ENCODE measurements at places on chromosomes 2 and 18.
A peak's percentile ranks its signal among the peaks of the same experiment; 100 is the strongest.

DNA sequence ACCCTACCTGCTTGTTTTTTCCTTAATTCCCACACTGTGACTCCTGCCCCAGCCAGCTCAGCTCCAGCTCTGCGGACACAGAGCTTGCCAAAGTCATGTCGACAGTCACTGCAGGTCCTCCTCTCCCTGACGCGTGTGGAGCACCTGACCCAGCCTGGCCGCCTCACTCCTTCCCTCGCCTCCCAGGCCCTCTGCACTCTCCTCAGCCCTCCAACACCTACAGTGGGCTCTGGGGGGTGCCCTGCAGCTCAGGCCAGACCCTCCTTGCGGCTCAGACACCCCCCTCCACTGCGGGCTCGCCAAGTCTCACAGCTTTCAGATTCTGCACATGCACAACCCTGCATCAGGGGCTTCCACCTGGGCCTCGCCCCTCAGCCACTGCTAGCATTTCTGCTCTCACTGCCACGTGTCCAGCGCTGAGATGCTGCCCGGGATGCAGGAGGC is 68.3 kb downstream of the NDUFA10 start:
- DNase-seq, result peak; percentile 45

DNA sequence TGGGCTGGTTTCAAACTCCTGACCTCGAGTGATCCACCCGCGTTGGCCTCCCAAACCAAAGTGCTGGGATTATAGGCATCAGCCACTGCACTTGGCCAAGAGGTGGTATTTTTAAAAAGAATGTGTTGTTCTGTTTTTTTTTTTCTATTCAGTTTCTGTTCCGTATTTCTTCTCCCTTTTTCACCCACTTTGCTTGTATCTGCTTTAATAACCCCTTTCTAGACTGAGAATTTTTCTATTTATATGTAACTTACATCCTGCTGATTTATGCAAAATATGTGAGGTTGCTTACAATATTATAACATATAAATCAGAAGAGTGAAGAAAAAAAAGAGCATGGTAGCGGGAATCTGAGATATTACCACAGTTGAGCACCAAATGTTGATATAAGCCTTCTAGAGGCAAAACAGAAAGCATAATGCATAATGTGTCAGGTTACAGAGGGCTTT is 17.2 kb upstream of the LYPD6B start:
- no peak for DNase-seq

- no peak for DNase-seq
Measured at GRCh38 chr18:8041526-8042111, 474.5 kb downstream of the PTPRM start.

DNA sequence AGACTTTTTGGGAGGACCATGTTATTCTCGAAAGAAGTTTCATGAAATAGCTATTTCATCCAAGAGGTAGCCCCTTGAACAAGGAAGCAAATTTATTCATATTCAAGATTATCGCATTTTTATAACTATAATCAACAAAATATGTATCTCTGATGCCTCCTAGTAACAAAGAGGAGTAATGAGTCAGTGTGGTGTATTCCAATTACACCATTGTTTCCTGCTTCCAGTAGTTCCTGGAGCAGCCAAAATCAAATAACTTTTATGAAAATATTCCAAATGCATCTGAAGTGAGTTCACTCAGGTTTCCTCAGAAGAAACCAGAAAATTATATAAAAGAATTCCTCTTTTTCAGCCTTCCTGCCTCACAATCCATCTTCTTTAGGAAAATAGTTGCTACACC is 43.0 kb downstream of the ANKRD36B start:
- DNase-seq, result no peak

GRCh38 chr2:115083225-115083624 is 640.8 kb downstream of the DPP10 start:
- no peak for DNase-seq

GRCh38 chr18:685438-685837 is 27.0 kb downstream of the ENOSF1 start:
- DNase-seq, result no peak

DNA sequence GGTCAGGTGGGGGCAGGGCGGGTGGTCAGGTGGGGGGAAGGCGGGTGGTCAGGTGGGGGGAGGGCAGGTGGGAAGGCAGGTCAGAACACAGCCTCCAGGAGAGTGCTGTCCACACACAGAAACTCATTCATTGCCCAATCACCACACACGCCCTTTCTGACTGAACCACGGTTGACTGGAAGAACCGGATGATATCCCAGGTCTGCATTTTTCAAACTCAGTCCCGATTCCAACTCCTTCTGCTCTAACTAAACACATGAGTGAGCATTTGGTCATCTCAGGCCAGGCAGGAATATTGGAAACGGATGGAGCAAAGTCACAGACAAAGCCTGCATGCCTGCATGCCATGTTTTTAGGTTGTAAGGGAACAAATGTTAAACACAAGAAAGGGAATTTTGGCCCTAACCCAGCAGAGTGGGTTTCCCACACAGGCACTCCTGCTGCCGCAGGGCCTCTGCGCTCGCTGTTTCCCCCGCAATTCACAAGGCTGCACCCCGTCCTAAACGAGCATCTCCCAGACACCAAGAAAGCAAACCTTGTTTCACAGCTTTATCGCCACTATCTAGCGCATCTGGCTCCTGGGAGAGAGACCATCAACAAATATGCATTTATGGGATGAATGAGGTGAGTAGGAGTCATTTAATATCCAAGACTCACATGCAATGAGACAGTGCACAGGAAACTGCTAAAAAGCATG is 100.1 kb downstream of the ZNF516 start:
- DNase-seq, result no peak

DNA sequence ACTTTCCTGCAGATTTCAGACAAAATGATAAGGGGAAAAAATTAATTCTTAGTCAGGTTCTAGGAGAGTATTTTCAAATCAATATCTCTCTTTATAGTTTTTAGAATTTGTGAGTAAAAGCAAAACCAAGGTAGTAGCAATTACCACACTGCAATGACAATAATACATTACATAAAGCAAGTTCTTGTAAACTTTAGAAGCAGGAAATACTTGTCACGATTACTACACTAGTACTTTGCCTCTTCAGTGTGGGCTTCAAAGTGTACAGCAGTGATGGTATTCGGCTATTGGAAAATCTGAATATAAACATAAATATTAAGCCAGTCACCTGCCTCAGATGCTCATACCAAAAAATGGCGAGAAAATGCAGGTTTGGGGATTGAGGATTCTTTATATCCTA is 81.0 kb downstream of the ALPK2 start:
- no peak for DNase-seq

DNA sequence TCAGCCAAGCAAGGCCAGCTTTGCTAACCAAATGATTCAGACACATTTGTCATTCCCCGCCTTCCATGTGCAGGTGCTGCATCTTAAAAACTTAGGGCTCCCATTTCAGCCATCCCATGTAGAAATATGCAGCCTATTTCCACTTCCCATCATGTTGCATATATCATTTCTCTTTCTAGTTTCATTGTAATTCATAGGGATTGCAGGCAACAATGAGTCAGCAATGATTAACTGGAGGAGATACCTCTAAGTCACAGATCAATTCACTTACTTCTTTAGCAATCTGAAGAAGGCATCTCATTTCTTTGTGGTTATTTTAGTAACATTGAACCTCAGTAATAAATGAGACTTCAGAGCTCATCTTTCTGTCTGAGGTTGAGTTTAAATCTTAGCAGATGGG is 276.1 kb upstream of the PKDCC start:
- no peak for DNase-seq

DNA sequence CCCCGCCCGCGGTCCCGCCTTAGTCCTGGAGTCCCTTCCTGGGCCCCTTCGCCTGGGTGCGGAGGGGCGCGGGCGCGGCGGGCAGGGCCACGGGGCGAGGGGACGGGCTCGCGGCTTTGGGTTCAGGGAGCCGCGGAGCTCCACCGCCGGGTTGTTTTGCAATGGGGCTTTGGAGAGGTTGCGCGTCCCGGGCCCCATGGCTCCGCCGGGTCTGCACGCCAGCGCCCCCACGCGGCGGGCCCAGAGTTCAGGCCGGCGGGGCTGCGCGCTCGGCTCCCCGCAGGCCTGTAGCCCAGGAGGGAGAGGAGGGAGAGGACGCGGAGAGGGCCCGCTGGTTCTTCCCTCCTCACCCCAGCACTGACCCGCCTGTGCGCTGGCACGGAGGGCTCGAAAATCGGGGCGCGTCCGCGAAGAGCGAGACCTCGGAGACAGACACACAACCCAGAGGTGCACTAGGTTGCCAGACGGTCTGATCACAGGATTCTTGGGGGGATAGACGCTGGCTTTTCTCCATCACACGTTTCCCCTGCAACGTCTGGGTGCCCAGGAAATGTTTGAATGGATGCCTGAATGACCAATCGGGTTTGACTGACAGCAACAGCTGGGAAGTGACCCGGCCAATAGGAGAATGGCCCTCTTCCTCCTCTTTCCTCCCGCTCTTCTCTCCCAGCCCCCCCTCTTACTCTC is 4.9 kb upstream of the SIX2 start:
- peak; percentile 69 for DNase-seq

DNA sequence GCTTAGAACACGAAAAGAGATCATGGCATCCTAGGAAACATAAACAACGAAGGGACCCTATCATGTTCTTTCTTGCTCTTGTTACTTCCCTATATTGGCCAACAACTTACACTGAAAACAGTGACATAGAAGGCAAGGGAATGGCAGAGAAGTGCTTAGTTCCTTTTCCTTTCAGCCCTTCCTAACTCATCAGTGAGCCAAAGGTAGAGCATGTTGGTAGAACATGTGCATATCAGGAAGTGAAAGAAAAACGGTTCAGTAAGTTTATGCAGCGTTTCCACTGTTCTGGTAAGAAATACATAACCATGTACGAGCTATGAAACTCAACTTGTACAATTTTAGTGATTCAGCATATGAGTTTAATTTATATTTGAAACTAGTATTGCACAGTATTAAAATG is 21.7 kb downstream of the AKAIN1 start:
- DNase-seq, result no peak

DNA sequence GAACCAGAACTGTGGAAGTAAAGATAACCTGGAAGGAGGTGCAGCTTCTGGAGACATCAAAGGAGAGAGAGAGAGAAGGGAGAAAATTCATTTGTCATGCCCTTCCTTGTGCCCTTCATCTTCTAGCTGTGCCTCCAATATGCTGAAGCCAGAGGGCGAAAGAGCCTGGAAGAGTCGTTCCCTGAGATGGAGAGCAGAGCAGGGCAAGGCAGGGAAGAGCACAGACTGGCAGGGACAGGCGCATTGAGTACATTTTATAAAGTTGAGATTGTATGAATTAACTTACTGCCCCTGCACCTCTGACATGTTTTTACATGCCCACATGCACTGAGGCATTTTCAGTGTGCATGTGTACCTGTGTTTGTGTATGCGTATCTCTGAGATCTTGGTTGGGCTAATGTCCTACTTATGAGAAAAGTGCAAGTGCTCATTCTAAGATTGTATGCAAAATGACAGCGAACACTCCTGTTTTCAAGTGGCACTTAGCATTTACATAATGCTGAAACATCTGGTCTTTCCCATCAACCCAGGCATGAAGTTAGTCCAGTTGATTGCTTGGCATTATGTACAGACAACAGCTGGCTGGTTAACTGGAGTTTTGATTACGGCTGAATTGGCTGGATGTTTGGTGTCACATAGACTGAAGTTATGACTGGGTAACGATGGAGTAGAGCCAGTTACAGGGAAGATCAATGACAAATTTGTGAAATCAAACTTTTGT is 23.7 kb upstream of the MMADHC start:
- DNase-seq, result no peak

GRCh38 chr2:230472621-230473018 is 56.6 kb downstream of the SP100 start:
- DNase-seq, result no peak

DNA sequence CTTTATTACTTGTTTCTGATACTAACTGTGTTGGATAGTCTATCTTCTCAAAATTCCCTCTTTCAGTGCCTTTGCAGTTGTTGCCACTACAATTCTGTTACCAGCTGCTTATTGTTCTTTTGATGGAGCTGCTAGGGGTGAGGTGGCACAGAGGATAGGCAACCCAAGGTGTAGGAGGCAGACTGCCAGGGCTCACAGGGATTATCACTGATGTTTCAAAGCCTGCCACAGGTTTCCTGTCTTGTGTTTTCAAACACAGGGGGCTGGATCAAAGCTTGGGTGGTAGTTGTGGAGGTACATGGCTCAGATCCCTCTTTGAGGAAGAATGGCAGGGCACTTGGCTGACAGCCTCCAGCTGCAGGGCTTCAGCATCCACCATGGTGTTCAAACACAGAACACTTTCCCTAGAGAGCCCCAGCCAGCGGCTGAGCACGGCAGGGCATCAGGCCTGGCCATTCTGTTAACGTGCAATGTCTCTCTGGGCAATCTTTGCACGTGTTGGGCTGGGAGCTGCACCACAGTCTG is 87.1 kb downstream of the POLE4 start:
- DNase-seq, result no peak

GRCh38 chr18:2985628-2986027 is 27.3 kb downstream of the LPIN2 start:
- DNase-seq, result no peak

- DNase-seq, result no peak
Measured at GRCh38 chr2:191202209-191202721, 42.9 kb upstream of the MYO1B start.

DNA sequence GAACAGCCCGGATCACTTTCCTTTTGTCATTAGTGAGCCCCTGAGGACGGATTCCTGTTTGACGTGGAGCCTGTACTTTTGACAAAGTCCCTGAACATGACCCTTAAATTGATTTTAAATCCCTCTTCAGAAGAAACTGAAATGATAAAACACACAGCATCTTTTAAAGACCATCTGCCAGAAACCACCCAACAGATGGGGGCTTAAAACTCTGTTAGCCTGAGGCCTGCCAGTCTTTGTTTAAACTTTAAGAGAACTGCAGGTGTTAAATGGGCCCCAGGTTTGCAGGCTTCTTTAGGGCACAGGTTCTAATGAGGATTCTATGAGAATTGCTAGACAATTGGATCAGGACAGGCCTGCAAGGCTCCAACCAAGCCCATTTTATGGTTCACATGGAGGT is 177.9 kb downstream of the ALK start:
- no peak for DNase-seq

GRCh38 chr2:162926501-162926900 is 87.9 kb upstream of the KCNH7 start:
- DNase-seq, result no peak

GRCh38 chr2:114442510-114442909 is at the start of gene DPP10:
Gene DPP10 (plus strand): TSS chr2:114442641.
- peak; percentile 26 for DNase-seq

GRCh38 chr18:56835331-56835730 is 184.2 kb downstream of the WDR7 start:
- DNase-seq, result no peak

GRCh38 chr18:78751664-78752063 is 228.0 kb upstream of the SALL3 start:
- no peak for DNase-seq

DNA sequence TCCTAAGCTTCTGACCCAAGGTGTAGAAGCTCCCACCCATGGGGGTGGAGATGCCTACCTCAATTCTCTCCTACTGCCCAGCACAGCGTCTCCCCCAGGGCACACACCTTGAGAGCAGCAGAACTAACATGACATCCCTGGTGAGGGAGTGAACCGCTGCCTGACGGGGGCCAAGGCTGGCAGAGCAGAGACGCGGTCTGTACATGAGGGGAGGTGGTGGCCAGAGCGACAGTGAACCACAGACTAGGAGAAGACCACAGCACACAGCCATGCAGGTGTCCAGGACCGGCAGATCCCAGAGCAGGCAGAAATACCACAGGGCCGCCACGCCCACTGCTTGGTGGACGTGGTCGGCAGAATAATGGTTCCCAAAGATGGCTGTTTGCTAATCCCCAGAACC is 40.4 kb downstream of the TFCP2L1 start:
- DNase-seq, result no peak

GRCh38 chr2:32220445-32220844 is 44.2 kb downstream of the NLRC4 start:
- DNase-seq, result no peak

Measured in left cardiac atrium (tissue), 4 donors.